ENCODE measurements at places on chromosomes 2 and 18.

DNA sequence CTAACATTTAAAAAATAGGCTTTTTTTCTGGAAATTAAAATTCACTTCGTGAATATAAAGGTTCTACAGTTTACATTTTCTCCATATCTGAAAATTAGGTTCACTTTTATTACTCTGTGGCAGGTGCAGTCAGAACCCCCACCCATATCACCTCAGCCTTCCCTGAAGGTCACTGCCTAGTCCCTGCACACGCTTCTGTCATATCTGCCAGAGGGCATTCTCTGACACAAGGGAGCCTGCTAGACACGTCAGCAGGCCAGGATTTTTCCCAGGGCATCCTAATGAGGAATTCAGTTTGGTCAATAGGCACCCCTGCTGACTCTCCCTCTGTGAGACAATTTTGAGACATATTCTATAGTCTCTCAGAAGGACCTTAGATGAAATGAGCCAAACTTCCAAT lies 475.7 kb upstream of the PKDCC start:
- no peak for DNase-seq

DNA sequence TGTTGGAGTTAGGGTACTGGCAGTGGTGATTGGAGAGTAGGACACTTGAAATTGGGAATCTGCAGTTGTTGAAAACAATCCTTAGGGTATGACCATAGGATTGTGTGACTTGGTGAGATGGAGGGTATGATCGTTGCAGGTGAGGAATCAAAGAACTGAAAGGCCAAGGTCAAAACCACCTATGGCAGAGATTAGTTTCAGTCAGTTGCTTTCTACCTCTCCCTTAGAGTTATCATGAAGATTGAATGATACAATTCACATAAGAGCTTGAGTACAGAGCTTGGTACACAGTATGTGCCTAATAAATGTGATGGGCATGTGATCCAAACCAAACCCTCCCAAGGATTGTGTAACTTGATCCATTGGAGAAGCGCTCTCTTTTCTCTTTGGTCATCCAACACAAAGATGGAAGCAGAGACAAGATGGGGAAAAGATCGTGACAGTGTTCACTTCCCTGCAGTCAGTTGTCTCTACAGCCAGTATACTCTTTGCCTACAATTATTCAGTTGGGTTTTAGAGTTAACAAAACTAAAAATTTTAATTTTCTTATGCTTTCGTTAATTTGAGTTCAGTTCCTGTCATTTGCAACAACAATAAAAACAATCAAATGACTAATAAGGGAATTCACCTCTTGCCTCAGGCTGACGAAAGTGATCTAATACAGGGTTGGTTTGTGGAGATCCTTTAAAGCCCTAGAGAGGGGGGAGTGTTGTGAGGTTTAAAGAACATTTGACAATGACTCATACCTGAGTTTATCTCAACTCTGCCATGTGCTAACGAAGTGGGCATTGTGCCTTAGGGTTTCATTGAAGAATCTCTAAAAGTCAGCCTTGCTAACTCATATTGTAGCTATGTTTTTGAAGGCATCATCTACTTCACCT lies 14.8 kb upstream of the SMAD2 start:
- DNase-seq = no peak

GRCh38 chr2:127066942-127067341 lies 40.0 kb downstream of the BIN1 start:
- no peak for DNase-seq

DNA sequence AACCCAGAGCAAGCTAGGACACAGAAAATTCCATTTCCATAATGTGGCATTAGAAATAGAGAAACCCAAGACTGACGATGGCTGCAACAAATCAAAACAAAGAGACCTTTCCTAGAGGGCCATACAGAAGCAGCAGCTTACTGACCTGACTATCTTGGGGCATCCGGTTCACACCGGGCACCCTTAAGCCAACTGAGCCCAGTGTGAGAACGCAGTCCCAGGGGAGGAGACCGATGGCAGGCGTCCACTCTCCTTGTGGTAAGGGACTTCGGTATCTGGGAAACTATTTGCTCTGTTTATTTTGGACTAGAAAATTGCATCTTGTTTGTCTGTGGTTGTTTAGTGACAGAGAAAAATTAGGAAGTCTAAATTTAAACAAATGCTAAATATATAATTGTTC lies 244.8 kb upstream of the COPS8 start:
- DNase-seq = no peak

DNA sequence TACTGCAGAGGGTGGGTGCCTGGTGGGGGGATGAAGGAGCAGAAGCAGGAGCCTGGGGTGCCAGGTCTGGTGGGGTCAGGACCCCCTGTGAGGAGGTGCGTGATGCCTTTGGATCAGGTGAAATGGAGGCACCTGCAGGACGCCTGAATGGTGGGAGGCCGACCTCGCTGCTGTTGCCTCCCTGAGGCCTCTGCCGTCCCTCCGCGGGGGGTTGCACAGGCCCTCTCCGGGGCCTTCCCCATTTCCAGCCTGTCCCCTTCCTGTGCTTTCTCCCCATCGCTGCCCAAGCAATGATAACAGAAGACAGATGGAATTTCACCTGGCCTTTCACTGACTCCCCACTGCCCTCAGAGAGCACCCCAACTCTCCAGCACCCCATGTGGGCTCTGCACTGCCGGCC lies 259.3 kb downstream of the ALPK2 start:
- DNase-seq = no peak

DNA sequence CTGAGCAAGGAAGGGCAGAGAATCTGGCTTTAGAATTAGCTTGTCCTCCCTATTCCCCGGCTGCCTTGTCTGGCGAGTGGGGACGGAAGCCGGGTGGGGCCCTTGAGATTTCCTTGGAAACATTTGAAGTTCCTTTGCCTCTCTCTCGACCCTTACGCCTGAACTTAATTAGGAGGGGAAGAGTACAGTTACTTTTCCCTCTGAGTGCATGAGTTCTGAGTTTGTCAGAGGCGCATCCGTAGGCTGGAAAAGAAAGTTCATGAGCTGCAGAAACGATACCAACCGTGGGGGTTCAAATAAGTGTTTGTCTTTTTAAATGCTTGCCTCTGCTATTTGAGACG lies 468 bp downstream of the PIKFYVE start:
- DNase-seq = no peak

DNA sequence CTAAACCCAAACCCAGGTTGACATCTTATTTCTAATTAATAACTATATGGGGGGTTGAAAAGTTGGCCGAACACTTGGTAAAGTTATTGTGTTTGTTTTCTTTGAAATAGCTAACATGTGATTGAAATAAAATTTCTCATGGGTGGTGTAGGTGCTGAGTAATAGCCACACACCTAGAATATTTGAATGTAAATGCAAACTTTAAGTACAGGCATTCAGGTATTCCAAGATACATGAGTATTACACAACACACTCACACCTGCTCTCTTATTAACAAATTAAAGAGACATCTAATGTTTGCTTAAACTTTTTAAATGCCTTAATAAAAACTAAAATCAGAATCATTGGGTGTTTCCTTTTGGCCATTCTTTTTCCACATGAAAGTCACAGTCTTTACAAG lies 165.5 kb downstream of the EHBP1 start:
- no peak for DNase-seq

GRCh38 chr2:100653449-100654035 lies 90.7 kb downstream of the PDCL3 start:
- DNase-seq = no peak

GRCh38 chr2:60525899-60526298 lies 27.6 kb downstream of the BCL11A start:
- DNase-seq = no peak

DNA sequence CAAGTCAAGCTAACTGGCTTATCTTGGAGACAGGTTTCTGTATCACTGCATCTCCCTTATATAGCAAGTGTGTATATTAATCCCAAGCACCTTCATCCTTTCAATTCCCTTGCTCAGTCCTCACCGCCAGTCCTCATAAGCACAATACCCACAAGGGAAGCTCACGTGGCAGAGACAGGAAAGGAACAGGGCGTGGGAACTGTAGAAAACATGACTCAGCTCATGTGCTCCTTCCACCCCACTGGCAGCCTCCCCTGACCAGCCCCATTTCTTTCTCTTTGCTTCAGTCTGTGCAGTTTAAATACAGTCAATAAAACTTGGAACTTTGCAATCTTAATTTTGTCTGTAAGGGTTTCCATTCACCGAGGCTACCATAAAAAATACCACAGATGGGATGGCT lies 36.5 kb upstream of the CDH19 start:
- no peak for DNase-seq

DNA sequence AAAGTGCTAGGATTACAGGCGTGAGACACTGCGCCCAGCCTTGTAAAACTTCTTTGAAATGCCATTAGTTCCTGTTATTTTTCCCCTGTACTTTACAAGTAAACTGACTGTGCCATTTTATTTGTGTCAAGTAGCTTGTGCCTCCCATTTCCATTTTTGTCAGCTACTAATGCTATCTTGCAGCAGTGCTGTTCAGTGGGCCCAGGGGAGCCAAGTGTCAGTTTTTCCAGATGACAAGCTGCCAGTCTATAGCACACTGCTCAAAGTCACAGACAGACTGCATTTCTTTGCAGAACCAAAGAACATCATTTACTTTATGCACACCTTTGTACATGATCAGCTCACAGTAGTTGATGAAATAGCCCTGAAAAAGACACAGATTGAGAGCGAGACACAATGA lies 901.3 kb upstream of the CDH2 start:
- DNase-seq = no peak

DNA sequence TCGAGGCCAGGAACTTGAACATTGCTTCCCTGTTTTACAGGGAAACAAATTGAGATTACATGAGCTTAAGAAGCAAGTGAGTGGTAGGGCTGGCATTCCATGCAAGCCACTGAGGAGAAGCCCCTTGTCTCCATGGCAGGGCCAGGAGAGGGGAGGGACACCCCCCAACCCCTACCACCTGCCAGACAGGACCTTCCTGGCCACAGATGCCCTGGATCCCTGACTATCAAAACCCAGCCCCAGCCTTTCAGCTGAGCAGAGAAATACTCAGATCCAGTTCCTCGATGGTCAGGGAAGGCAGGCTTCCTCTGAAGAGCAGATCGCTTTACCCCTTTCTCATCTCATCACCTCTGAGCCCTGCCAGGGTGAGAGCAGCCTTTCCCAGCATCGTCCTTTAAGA lies 53.8 kb upstream of the ALPP start:
- no peak for DNase-seq

DNA sequence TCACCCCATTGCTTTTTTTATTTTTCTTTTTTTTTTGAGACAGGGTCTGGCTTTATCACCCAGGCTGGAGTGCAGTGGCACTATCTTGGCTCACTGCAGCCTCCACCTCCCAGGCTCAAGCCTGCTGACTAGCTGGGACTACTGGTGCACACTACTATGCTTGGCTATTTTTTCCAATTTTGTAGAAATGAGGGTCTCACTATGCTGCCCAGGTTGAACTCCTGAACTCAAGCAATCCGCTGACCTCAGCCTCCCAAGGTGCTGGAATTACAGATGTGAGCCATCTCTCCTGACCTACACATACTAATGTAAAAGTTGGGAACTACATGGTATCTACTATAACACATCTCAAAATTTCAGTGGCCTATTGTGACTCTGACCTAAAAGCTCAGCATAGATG lies 101.2 kb downstream of the FMNL2 start:
- DNase-seq = no peak

GRCh38 chr2:58906081-58906645 lies 665.0 kb upstream of the FANCL start:
- no peak for DNase-seq

GRCh38 chr2:108965540-108966289 lies 23.3 kb downstream of the EDAR start:
- DNase-seq = no peak

DNA sequence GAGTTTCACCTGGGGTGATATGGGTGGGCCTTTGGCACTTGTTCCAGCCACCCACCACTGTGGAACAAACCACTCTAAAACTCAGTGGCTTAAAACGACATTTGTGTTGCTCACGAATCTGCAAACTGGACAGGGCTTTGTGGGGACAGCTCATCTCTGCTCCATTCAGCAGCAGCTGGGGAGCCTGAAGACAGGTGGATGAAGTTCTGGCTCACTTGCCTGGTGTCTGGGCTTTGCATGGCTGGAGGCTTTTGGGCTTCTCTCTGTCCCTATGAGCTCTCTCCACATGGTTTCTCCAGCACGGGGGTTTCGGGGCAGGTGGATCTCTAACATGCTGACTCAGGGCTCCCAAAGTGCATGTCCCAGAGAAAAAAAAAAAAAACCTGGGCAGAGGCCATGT lies 93.0 kb upstream of the GLI2 start:
- no peak for DNase-seq

DNA sequence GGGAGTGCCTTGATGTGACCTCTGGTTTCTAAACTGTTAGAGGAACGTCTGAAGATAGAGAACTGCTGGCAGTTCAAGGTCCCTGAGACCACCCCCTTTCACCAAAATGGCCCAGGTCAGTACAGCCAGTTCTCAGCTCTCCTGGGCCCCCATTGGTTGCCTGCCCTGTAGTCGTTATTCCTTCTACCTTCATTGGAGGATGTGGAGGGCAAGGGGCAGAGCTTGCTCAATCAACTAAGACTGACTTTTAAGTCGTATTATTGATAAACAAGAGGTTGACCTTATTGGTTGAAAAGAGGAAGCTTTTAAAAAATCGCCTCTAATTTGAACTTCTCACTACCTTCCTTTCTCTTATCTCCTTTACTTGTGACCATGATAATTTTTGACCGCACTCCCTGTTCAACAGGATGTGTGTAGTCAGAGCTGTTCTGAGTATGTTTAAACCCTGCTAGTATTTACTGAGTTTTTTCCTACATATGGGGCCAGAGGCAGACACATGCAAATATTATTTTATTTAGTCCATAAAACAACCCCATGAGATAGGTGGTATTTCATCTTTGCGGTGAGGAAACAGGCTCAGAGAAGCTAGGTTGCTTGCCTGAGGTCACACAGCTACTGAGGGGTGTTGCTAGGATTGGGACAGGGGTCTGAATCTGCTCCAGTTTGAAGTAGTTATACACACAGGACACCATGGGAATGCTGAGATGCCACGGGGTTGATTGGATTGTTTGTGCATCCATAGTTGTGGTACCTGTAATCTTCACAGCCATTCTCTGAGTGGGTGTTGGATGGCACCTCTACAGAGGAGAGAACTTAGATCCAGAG lies 65.9 kb downstream of the TMEM247 start:
- no peak for DNase-seq

DNA sequence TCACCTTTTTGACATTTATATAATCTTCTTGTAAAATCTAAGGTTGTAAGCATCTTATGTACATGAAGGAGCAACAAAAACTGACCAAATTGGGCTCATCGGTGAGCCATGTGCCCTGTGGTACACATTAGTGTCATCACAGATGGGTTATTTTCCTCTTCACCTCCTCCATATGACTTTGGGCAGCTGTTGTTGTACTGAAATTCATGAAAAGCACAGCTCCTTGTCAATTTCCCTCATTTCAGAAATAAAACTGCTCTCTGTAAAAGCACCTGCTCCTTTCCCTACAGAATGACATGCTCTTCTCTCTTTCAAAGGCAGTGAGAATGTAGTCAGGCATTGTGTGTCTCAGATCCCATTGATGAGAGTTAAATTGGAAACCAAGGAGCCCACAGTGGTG lies 42.0 kb downstream of the DTNA start:
- no peak for DNase-seq

GRCh38 chr18:12883372-12883683 lies 709 bp downstream of the PTPN2 start:
- DNase-seq = no peak

GRCh38 chr2:70086278-70086837 lies 919 bp upstream of the PCBP1 start:
- peak; percentile 43 for DNase-seq

GRCh38 chr2:218605432-218605831 lies 2.3 kb upstream of the PLCD4 start:
- no peak for DNase-seq

GRCh38 chr2:223537651-223538601 lies 64.2 kb downstream of the SCG2 start:
- no peak for DNase-seq

Data from nephron progenitor cell (in vitro differentiated cells).